AG09319 (cell line): ENCODE measurements at places on chromosomes 2 and 18.

DNA sequence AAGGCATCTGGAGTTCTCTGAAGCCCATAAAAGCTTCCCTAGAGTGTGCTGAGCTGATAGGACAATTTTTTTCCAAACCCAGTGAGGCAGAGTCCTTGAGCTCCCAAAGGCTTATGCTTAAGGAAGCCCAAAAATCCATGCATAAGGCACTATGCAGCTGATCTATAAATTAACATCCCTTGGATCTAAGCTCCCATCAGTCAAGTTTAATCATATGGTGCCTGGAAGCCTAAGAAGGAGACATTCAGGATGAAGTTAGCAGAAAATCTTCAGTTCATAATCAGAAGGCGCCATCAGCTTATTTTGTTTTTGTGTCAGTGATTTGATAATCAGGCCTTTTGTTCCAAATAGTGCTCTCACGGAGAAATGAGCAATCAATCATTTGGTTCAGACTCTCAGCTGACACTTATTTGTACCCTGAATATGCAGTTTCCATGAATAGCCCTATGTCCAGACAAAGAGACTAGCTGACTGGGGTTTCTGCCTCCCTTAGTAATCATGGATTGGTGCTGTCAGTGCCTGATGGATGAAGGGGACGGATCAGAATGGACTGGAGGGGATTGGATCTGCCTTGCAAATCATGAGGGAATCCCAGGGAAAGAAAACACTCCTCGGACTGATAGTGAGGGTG is 464.8 kb upstream of the RGPD4 start:
- DNase-seq, result no peak

- DNase-seq, result no peak
Measured at GRCh38 chr2:99622534-99622933, 132.7 kb upstream of the REV1 start.

DNA sequence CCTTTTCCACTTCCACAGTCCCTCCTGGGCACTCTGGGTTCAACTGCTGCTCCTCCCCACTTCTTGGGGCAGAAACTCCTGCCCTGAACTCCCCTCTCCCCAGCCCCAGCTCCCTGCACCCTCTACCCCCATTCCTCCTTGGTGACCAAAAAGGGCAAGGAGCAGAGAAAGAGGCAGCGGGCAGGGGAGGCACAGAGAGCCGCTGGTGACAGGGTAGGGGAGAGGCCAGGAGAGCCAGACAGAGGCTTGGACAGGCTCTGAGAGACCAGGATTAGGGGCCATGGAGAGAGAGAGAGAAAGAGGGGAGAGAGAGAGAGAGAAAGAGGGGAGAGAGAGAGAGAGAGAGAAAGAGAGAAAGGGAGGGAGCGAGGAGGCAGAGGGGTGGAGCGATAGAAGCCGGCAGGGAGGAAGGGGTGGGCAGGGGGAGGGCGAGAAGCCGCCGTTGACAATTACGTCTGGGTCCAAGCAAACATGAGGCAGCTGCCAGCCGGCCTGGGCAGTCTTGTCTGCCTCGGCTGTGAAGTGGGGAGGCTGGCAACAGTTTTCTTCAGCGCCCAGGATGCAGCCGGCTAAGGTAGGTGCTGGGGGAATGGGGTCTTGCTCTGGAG is at the start of gene KCNIP3:
TSS of gene KCNIP3 (plus strand) at position 468 of the 608 bp plus-strand sequence. CDS start at position 560, 92 bp downstream.
- no peak for DNase-seq

GRCh38 chr2:184178229-184178628 is 420.1 kb upstream of the ZNF804A start:
- no peak for DNase-seq

GRCh38 chr2:240236217-240237111 is 96.0 kb upstream of the OTOS start:
- DNase-seq, result no peak

DNA sequence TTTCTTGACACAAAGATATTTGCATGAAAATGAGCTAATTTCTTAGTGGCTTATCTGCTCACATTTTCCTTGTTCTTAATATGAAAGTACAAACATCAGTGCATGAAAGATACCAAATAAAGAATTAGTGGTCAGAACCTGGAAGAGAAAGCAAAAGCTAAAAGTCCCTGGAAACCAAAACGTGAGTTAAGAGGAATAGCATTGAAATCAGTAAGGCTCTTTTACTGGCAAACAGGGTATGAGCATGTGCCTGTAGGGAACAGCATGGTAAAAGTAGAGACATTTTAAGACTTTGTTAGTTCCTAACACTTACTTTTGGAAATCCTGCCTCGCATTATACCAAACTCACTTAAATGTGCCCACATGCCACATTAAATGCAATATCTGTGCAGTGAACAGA is 31.9 kb upstream of the CWC22 start:
- no peak for DNase-seq

- DNase-seq, result no peak
Measured at GRCh38 chr18:25516121-25516520, 164.2 kb upstream of the ZNF521 start.

GRCh38 chr2:10163498-10164486 is 41.3 kb downstream of the RRM2 start:
- DNase-seq, result no peak

GRCh38 chr18:53551868-53552426 is 672.5 kb downstream of the MBD2 start:
- DNase-seq, result no peak

DNA sequence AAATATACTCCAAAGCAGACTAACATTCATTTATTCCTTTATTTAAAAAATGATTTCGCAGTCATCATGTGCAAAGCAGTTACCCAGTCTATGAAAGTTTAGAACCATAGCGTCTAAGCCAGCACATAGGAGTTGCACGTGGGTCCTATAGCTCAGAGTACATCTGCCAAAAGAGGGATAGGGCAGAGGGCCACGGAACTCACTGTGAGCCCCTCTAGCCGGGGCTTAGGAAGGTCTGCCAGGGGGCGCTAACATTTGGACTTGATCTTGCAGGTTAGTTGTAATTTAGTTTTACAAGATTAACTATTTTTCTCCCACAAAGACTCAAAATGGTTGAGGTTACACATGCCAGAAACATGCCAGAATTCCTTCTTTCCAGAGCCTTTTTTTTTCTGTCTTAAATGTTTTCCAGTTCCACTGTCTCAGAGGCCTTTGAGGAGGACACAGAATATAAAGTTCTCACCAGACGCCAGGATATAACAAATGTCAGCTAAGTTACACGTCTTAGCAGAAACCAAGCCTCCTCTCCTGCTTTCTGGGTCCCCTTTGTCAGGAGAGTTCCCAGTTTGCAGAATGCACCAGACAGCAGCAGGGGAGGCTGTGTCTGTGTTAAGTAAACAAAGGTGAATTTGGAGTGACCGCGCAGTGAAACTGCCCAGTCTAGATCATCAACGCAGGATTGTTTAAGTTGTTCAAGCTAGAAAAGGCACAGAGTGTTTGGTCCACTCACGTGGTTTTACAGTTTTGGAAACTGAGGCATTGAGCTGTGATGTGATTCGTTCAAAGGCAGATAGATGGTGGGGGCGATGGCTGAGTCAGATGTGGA is 292.0 kb downstream of the PRKCE start:
- no peak for DNase-seq

DNA sequence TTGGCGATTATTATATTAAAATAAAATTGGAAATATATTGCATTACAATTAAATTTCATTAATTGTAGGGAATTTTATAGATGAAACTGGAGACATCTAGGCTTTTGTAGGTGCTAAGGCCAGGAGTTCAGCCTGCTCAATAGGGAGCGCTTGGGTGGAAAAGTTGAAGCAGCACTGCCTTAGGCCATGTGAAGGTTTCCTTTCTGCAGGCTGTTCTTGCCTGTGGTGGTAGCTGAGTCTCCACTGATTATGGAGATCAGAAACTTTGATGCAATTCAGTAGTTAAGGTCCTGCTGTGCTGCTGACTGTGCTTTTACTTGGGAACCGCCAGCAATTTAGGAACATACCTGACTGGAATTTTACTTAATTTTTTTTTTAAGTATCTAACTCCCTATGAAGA is 179.9 kb upstream of the BOD1L2 start:
- no peak for DNase-seq

GRCh38 chr18:57666818-57667497 is 45.3 kb upstream of the NARS1 start:
- DNase-seq, result peak; percentile 51

- DNase-seq, result no peak
Measured at GRCh38 chr2:160278879-160279177, 78.8 kb upstream of the ITGB6 start.

DNA sequence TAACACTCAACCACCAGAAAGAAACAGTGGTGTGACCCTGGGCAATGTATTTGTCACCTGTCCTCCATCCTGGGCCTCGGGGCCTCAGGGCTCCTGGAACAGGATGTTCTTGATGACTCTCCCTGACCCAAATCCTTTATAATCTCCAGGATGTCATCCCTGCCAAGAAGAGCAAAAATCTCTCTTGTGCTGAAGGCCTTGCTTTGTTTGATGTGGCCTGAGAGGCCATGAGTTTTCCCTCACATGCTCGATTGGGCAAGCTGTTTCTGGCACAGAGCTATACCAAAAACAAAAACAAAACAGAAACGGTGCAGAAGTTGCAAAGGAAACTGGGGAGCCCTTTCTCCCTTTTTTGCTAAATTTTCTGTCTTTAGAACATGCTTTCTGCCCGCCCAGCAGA is 35.7 kb upstream of the ST3GAL5 start:
- peak; percentile 67 for DNase-seq

DNA sequence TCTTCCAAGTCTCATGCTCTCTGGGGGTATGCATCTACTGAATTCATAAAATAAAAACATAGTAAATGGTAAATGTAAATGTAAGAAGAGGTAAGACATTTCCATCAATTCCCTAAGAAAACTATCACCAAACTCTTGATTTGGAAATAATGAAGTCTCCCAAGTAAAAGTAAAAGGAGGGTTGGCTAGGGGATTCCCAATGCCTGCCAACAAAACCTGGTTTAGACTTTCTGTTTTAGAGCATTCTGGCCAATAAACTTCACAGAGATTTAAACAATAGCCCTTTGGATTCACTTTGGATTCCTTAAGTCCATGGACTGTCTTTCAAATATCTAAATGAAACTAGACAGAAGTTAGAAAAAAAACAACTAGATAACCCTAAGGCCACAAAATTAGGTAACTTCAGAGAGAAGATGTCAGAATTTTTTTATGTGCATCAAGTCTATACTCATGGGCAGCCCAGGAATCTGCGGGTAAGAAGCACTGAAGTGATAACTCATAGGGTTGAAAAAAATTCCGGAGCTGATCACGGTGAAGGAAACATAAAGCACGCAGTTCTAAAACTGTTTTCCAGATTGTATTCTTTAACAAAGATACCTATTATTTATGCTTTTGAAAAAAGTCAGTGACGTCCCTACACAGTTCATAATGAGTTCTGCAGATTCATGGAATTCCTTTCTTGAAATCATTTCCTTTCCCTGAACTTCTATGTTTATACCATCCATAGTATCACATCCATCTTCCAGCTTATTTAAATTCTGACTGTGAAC is 263.6 kb downstream of the AFF3 start:
- no peak for DNase-seq

DNA sequence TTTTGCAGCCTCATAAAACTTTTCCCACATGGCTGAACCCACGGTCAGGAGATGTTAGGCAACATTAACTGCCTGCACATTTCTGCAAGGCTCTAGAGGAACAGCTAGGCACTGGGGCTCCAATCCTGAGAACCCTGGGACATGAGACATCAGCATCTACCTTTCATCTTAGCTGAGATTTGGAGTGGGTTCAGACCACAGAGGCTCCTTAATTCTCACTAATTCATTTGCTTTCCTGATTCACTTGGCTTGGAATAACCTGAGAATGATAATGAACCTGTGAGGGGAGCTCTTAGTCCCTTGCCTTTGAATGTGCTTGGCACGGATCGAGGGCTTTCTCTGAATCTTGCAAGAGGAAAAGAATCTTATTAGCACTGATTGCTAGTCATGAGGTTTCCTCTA is 266.2 kb downstream of the FIGN start:
- no peak for DNase-seq

GRCh38 chr18:27500531-27500930 is 315.4 kb upstream of the CHST9 start:
- DNase-seq, result no peak

DNA sequence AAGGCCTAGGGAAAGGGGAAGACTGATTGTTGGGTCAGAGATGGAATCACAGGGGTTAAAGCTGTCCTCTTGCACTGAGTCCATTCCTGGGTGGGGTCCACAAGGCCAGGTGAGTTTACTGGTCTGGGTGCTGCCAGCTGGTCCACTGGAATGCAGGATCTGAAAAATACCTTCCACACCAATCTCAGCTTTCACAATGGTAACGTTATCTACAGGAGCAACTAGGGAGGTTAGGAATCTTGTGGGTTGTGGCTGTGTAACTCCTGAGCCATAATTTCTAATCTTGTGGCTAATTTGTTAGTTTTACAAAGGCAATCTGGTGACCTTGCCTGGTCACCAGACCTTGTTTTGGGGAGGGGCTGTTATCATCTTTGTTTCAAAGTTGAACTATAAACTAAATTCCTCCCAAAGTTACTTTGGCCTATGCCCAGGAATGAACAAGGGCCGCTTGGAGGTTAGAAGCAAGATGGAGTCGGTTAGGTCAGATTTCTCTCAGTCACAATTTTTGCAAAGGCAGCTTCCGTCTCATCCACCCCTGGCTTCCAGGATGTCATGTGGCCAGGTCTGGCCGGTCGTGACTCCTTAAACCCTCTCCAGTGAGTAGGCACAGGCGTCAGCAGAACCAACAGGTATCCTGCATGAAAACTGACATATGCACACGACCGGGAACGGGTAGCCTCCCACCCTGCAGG is 123.3 kb upstream of the SH3BP4 start:
- DNase-seq, result no peak

- DNase-seq, result no peak
Measured at GRCh38 chr2:235373171-235373570, 120.7 kb upstream of the AGAP1 start.

DNA sequence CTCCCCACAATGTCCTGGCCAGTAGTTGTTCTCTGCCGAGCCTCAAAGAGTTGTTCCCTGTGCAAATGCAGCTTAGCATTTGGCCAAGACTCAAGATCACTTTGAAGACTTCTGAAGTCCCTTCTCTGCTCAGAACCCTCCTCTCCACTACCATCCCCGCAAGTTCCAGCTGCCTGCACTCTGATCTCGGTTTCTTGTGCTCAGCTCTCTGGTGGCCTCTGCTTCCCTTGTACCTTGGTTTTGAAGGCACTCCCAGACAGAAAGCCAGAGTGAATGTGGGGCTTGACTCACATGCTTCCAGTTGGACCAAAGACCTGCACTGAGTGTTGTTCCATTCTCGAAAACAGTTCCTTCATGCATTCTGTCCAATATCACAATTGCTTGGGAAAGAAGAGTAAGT is 28.6 kb downstream of the CRACDL start:
- DNase-seq, result no peak

- no peak for DNase-seq
Measured at GRCh38 chr2:205852457-205852856, 170.2 kb downstream of the NRP2 start.
